ENCODE measurements at places on chromosomes 2 and 18.

DNA sequence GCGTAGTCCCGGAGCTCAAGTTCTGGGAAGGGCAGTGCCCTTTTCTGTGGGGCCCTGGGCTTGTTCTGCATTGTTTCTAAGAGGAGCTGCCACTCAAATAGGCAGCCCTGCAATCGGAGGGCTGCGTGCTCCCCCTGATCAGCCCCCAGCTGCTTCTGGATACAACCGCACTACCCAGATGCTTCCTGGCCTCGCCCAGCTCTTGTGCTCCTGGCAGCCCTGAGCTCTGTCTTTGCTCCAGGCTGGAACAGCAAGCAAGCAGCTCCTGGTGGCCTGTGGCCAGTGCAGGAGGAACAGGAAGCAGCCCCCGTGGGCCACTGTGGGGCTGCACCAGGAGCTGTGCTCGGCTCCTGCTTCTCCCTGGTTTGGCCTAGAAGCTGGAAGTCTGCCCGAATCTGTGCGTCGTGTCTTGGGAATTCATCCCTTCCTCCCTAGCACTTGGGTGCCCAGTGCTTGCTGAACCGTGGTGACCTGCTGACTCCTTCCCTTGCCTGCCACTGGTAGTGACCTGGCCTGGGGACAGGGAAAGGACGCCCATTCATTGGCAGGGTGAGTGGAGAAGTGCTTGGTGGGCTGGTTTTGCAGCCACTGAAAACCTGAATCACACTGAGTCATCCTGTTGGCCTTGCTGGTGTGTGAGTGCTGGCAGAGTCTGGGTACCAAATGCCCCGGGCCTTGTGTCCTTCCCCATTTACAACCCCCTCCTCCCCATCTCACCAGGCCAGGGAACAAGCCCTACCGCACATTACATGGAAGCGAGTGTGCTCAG is 27.3 kb upstream of the NTSR2 start:
- no peaks in the 10 kb centered on the region for H3K27me3 ChIP-seq
- H3K36me3 ChIP-seq: no peaks in the 10 kb centered on the region
- H3K27ac ChIP-seq: no peak overlapping the region
- peaks cover 10% of the 10 kb centered on the region for H3K4me1 ChIP-seq
- DNase-seq: no peak

DNA sequence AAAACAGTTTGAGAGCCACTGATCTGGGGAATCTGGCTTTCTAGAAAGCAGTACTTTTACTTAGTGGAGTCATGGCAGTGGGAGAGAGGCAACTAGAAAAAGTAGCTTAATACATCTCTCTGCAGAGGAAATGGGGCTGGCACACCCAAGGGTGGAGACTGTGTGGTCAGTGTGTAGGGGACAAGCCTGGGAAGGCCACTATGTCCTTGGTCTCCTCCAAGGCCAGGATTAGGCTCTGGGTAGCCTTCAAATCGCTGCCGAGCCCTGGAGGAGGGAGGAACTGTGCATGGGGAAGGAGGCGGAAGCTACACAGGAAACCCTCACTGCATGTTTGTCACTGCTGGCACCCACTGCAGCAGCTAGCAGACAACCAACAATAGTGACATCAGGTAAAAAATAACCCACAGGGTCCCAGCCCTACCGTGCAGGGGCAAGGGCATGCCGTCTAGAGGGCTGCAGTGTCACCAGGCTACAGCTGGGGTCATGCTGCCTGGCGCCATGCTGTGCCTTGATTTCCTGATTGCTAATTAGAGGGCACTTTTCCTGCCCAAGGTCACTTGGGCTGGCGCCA is 34.8 kb downstream of the LBH start:
- H3K27ac ChIP-seq: no peak overlapping the region
- no peaks in the 10 kb centered on the region for H3K36me3 ChIP-seq

DNA sequence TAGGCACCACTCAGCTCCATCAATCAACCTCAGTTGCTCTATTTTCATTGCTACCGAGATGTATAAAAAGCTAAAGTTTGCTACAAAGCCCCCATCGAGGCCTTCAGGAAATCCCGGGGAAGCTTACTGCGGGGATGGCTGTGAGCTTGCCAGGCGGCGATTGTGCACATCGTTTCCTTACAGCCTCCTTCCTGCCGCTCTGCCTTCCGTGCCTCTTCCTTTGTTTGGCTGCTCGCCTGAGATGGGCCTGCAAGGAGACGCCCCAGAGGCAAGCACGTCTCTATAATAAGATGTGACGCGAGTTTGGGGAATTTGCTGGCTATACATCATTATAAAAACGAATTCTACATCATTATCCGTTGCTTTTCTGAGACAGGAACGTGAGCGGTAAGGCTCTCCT is 41.6 kb downstream of the DHRS9 start:
- no peaks in the 10 kb centered on the region for H3K36me3 ChIP-seq
- no peaks in the 10 kb centered on the region for H3K27me3 ChIP-seq
- no peak for DNase-seq
- H3K4me3 ChIP-seq: no peak overlapping the region

GRCh38 chr18:77366720-77367641 is 117.3 kb downstream of the GALR1 start:
- H3K4me3 ChIP-seq: no peak overlapping the region
- H3K27me3 ChIP-seq: no peaks in the 10 kb centered on the region
- peak; percentile 36 for DNase-seq
- H3K27ac ChIP-seq: no peak overlapping the region
- peaks cover 8% of the 10 kb centered on the region for H3K4me1 ChIP-seq

DNA sequence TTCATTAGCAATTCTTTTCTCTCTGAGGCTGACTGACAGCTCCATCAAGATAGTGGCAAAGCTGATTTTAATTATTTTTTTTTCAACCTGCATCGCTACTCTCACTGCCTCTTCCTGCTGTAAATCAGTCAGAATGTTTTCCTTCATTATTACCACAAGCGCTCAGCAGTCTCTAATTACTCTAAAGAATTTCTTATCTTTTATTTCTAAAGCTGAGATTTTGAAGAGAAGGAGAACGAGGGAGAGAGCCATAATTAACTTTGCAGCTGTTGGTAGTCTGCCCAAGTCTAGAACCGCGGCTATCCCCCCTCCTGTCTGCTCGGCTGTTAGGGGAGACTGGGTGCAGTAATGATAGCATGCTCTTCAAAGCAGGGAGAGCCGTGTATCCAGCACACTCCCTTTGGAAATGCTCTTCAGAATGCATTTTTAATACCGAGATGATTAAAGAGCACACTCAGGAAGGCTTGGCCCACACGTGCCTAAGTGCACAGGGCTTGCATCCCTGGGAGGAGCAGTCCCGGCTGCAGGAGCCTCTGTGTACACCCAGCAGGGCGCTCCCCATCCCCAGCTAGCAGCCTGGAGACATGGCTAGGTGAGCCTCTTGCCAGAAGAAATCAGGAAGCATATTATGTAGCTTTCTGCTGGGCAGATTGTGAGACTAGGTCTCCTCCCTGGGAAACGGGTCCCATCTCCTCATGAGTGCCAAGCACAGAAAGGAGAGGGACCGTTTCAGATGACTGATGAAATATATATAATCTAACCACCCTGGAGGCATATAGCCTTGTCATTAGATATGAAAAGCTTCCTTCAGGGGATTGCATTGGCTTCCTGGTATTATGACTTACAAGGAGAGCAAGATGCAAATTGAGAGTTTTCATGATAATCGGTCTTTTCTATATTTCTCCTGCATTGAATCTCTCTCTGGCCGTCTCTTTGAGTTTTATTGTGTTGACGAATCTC is 555.2 kb downstream of the CMPK2 start:
- DNase-seq: no peak
- H3K27me3 ChIP-seq: no peaks in the 10 kb centered on the region
- no peaks in the 10 kb centered on the region for H3K36me3 ChIP-seq
- H3K4me1 ChIP-seq: no peaks in the 10 kb centered on the region

DNA sequence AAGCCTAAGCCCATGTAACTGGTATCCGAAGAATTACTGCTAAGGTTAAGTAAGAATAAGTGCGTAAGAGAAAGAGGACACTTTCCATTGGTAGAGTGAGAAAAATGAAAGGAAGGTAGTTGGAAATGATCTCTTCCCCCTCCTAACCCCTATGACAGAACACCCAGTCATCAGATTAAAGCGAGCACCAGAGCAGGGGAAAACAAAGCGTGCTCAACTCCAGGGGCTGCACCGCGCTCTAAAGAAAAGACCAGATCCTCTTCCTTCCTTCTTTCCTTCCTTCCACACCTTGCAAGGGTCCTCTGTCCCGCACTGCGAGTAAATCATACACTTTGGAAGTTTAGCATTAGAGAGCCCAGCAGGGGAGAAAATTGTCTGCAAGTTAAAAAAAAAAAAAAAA is 971 bp upstream of the CDH7 start:
- DNase-seq: no peak
- no peak overlapping the region for H3K27ac ChIP-seq
- no peak overlapping the region for H3K4me3 ChIP-seq
- H3K36me3 ChIP-seq: no peaks in the 10 kb centered on the region
- H3K4me1 ChIP-seq: peaks cover 15% of the 10 kb centered on the region

DNA sequence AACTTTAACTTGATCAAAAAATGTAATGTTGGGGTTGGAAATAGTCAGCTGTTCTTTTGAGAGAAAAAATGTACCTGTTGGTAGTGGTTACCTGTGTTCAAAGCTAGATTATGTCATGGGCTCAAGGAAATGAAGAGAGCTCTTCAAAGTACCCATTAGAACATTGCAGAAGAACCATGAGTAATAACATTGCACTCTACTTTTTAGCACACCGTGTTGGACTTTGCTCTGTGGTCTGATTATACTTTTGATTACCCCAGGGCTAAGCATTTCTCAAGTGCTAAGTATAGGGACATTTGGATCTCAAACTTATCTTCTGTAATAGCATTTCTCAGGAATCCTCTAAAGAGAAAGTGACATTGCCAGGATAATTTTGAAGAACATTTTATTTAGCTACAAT is 1122.8 kb upstream of the CELF4 start:
- no peak for DNase-seq
- no peaks in the 10 kb centered on the region for H3K36me3 ChIP-seq
- no peak overlapping the region for H3K4me3 ChIP-seq
- H3K27ac ChIP-seq: no peak overlapping the region
- no peaks in the 10 kb centered on the region for H3K27me3 ChIP-seq

- H3K4me1 ChIP-seq: peaks cover 23% of the 10 kb centered on the region
- no peak for DNase-seq
- H3K4me3 ChIP-seq: no peak overlapping the region
Observed at GRCh38 chr2:173214213-173214612, 138.6 kb downstream of the MAP3K20 start.

All from body of pancreas (tissue), 4 donors.